Karpas-422 (cell line): ENCODE measurements at places on chromosomes 5 and 9.
A peak's percentile ranks its signal among the peaks of the same experiment; 100 is the strongest.

- DNase-seq: no peak
These were observed 216.0 kb upstream of the KLF4 start for GRCh38 chr9:107705521-107705920.

DNA sequence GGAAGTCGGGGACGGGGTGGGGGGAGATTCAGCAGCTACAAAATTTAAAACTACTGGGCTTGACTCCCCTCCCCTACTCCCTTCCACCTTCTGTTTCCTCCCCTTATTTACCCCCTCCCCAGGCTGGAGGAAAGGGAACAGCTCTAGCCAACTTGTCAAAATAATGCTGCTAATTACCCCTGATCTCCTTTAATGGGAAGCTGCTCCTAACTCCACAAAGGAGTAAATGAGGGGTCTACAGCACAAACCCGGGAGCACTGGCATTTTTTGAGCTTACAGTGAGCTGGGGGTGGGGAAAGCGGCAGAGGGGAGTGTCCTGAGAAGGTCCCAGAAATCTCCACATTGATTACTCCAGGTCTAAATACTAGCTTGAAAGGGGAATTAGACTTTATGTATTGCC lies 3.1 kb downstream of the PTCH1 start:
- DNase-seq: no peak

DNA sequence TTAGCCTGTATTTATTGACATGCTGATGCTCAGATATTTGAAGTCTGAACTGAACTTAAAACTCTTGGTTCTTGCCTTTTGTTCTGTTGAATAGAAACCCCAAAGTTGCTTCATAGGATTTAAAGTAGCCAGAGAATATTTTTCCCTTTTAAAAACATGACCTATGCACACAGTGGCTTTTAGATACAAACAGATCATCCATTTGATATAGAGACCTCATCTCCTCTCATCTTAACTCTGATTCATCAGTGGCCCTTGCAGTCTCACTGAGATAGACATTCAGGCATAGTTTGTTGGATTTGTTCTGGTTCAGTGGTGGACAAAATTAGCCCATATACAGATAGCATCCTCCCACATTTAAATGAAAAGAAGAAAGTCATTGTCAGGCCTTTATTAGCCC lies 43.5 kb upstream of the PJA2 start:
- no peak for DNase-seq

GRCh38 chr5:178349625-178350353 lies 117.2 kb upstream of the PHYKPL start:
- DNase-seq: no peak

DNA sequence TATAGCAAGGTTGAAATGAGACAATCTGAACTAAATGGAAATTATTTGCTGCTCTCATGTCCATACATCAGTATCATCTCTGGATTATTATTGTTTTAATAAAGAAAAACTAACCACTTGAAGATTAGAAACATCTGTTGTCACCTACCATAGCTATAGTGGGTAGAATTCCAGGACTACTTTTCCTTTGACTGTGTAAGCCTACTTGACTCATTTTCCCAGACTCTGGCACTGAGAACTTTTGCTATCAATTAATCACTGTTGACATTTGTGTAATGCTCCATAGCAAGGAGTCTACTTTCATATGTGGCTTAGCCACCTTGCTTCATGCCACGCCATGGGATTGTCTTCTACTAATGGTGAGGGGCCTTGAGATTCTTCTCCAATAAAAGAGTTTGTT lies 59.9 kb upstream of the ARRDC3 start:
- DNase-seq: no peak

DNA sequence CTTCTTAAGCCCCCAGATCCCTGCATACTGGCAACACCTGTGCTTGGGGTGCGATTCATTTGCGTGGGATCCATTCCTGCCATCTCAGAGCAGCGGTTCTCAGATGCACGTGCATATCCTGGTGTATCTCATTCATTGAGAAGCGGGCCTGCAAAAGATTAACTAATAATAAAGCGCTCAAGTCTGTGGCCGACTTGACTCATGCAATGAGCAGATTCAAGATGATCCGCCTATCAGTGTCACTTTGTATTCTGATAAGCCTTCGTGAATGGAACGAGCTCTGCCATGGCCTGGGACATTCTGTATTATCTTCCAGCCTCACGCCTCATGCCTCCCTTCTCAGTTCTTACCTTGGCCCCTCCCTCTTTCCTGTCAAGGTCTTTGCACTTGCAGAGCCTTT lies 22.3 kb downstream of the C1QTNF2 start:
- DNase-seq: no peak

- no peak for DNase-seq
These were observed 81.8 kb upstream of the RASA1 start for GRCh38 chr5:87185838-87186237.

DNA sequence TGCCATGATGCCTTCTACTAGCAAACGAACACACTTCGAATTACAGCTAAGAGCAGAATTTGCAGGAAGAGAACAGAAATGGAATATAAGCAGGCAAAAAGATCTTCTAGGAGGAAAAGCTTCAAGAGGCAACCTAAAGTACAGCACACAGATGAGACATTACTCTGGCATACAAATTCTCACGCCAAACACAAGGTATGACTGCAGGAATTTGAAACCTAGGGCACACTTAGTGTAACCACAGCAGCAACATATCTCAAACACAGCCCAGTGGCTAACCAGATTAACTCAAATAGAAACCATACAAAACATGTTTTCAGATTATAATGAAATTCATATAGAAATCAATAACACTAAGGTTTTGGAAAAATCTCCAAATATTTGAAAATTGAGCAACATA lies 481.0 kb upstream of the RGMB start:
- no peak for DNase-seq

DNA sequence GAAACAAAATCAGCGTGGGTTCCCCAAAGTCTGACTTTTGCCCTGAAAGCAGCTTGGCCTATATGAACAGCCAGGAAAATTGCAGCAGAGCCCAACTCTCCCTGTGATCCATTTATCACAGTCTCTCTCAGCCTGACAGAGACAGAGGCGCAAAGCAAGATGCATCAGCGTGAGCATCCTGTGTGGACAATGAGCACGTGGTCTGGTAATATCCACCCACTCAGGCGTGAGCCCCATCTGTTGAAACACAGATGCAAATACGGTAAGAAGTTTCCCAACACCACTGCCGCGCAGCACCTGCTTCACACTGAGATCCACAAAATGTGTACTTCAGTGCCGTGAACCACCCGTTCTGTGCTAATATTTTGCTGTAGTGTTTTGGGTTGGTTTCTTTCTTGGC lies 114.6 kb downstream of the MRPL36 start:
- DNase-seq: peak; percentile 50

GRCh38 chr5:135825373-135826220 lies 8.9 kb upstream of the SLC25A48 start:
- no peak for DNase-seq

DNA sequence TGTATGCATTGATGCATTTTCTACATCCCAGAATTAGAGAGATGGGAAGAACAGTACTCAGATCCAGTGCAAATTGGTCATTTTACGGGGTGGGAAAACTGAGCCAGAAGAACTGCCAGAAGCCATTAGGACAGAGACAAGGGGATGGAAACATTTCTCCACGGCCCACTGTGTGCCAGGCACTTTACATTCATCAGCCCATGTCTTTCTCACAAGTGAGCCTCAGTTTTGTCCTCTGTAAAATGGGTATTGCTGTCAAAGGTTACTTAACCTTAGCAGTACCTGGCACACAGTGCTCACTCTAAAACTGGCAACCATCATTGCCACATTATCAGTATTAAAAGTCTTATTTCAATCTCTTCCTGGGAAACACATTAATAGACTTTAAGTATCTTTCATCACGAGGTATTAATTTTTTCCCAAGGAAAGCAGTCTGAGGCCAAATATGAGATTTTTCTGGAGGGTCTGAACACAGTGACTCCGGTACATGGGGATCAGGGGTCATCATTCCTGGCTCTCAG lies 5.2 kb downstream of the DUSP1 start:
- DNase-seq: peak; percentile 54

DNA sequence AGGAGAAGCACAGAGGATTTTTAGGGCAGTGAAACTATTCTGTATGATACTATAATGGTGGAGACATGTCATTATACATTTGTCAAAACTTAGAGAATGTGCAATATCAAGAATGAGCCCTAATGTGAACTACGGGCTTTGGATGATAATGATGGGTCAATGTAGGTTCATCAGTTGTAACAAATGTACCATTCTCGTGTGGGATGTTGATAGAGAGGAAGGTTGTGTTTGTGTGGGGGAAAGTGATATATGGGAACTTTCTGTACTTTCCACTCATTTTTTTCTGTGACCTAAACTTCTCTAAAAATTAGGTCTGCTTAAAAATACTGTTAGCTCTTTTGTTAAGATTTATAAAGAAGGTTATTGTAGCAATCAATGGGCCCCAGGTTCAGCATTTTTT lies 138.9 kb downstream of the SPATA31D1 start:
- no peak for DNase-seq

DNA sequence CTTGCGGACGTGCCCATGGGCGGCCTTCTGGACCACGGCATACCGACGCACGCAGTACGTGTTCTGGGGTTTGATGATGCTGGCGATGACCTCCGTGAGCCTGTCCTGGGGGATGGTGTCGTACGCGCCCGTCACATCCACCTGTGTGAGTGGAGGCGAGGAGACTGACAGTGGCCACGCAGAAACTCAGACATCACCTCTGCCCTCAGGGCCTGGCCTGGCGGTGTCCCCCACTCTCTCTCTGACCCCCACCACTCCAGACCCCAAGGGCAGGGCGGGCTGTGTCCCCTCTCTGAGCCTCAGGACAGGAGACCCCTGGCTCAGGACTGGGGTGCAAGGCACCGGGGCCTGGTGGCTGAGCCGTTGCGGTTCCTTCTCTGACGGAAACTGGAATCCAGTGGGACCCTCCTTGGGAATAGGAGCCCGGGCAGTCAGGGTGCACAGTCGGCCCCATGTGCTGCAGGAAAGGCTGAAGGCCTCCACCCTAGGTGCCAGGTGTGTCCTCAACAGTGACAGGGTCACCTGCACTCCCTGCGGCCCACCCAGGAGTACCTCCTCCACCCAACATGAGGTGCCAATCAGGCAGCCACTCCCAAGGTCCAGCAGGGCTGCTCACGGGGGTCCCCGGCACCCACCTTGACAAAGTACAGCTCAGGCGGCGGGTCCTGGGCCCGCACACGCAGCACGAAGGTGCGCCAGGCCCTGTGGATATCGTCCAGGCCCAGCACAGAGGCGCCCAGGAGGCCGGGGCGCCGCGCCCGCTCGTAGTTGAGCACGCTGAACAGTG lies 16.0 kb downstream of the TERT start:
- DNase-seq: no peak

GRCh38 chr5:173743641-173744343 lies 127.3 kb upstream of the BOD1 start:
- no peak for DNase-seq

- no peak for DNase-seq
These were observed 63.7 kb downstream of the CXXC5 start for GRCh38 chr5:139711906-139712224.
